Activated naive CD4-positive, alpha-beta T cell treated with anti-CD3 and anti-CD28 coated beads, Interleukin-2, amount 50 U/mL, for 72 hours (primary cell): ENCODE measurements at places on chromosomes 1 and 21. TPM values are rescaled to one million over a fixed set of nuclear protein-coding genes. Genes with fewer than 3 reads are reported as not detected.

SLC35F3 gene
- total RNA-seq: 0.49 TPM

RCSD1 gene
- 65.6 TPM for total RNA-seq

FAM229A gene
- total RNA-seq: 6.7 TPM

TP73 gene
- 0.30 TPM for total RNA-seq

CFAP45 gene
- total RNA-seq: 2.8 TPM

S100A16 gene
- total RNA-seq: not detected

RPS27 gene
- total RNA-seq: 1,502 TPM

OLFM3 gene
- not detected for total RNA-seq

LRRC8B gene
- 47.9 TPM for total RNA-seq

CYYR1 gene
- not detected for total RNA-seq

ZNF281 gene
- 19.2 TPM for total RNA-seq

FBXO2 gene
- total RNA-seq: 2.0 TPM
